ENCODE measurements at places on chromosomes 6 and 20.
A peak's percentile ranks its signal among the peaks of the same experiment; 100 is the strongest.

DNA sequence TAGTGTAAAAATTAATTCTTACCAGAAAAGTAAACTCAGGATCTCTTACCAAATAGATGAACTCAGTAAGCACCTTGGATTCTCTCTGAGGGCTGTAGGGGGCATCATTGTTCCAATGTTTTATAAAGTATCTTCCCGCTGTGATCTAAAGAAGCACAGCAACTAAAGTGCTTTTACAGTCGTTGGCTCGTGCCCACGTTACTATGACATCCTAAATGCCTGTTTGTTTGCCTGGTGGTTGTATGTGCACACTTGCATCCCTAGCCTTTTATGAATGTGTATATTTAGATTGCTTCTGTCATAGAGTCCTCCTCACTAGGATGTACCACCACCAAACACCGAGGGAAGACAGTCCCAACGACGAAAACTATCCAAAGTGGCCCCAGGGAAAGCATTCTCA is 34.5 kb downstream of the SLX4IP start:
- DNase-seq = peak; percentile 90

- peak; percentile 58 for DNase-seq
Measured at GRCh38 chr20:63404129-63405085, 43.3 kb upstream of the CHRNA4 start.

DNA sequence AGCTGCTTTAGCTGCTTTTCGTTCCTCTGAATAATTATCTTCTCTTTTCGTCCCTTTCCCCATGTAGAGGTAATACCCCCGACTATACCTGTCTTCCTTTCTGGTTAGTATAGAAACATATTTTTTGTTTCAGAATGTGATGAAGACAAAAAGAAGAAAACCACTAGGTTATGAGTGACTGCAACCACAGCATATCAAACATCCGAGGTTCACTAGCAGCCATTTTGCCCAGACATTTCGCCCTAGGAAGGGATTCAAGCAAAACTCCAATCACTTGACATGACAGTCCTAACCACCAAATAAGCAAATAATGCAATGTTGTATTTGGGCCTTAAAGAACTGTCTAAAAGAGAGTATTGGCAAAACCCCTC is 9.4 kb downstream of the SNX5 start:
- DNase-seq = no peak

DNA sequence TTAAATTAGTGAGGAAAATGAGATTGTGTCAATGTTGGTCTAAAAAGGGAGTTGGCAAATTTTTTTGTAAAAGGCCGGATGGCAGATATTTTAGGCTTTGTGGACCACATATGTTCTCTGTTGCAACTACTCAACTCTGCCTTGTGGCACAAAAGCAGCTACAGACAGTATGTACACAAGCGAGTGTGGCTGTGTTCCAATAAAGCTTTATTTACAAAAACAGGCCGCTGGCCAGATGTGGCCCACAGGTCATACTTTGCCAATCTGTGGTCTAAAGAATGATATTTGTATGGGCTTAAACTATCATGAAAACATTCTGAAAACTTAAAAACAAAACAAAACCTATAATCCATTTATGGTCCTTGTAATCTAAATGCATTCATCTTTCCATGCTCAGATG is 228.3 kb downstream of the CLIC5 start:
- DNase-seq = no peak

- no peak for DNase-seq
Measured at GRCh38 chr20:45402946-45403345, 5.1 kb upstream of the DBNDD2 start.

DNA sequence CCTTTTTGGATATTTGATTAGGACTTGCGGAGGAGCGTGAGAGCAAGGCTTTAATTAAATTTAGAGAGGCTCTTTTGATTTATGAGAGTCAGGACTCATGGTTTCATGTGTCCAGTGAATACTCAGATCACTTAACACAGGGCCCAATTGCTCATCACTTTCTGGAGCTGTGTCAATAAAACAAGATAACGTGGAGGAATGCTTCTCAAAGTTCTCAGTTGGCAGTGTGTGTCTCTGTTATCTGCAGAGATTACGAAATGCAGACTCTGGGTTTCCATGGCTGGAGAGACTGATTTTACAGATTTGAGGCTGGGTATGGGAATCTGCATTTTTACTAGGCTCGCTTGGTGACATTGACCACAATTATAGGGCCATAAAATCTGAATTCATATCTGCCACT is 335.8 kb upstream of the FLRT3 start:
- no peak for DNase-seq

GRCh38 chr6:166424431-166424830 is 41.7 kb upstream of the MPC1 start:
- DNase-seq = no peak

DNA sequence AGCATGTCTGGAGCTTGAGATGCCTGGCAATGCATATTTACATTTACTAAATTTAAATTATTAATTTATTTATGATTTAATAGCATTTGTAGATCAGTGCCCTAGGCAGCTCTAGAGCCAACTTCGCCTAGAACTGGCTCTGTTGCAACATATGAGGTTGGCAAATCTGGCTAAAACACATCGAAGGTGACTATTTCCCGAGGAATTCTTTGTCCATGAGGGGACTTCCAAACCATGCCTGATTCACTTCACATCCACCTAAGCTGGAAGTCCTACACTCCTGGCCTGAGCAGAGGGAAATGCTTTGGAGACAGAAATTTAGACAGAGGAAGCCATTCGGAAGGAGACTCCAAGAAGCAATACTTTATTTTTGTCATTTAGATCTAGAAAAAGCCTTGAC is 211.0 kb upstream of the ARG1 start:
- no peak for DNase-seq

GRCh38 chr6:72890233-72890632 is 268.4 kb downstream of the KCNQ5 start:
- DNase-seq = no peak

DNA sequence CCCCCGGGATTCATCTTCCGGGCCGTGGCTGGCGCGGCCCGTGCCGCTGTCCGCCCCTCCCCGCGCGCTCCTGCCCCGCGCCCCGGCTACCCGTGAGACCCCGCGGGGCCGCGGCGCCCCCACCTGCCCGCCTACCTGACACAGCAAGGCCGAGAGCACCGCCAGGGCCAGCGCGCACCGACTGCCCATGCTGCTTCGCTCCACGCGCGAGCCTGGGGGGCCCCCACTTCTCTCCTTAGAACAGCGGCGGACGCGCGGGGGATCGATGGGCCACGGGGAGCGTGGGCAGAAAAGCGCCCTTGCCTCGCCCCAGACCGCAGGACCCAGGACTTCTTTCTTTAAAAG is 955 bp downstream of the DLL1 start:
- DNase-seq = no peak

DNA sequence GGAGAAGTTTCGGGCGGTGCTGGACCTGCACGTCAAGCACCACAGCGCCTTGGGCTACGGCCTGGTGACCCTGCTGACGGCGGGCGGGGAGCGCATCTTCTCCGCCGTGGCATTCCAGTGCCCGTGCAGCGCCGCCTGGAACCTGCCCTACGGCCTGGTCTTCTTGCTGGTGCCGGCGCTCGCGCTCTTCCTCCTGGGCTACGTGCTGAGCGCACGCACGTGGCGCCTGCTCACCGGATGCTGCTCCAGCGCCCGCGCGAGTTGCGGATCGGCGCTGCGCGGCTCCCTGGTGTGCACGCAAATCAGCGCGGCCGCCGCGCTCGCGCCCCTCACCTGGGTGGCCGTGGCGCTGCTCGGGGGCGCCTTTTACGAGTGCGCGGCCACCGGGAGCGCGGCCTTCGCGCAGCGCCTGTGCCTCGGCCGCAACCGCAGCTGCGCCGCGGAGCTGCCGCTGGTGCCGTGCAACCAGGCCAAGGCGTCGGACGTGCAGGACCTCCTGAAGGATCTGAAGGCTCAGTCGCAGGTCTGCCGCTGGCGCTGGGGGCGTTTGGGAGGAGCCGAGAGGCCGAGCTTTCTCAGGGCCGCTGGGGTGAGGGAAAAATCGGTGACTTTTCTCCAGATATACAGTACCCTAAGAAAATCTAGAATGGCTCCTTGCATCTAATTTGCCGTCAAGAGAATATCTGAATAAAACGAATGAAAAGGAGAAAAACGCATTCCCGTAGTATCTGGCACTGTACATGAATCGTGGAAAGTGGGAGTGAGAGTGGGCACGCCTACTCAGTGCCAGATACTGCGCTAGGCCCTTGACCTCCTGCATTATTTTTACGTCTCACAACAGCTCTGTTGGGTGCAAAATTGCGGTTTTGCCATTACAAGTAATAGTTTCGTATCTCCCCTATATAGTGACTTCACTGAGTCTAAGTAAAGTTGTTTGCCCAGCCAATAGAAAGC is 1.0 kb downstream of the CALHM6 start:
- DNase-seq = no peak

- no peak for DNase-seq
Measured at GRCh38 chr20:31868853-31869672, 1.3 kb downstream of the DUSP15 start.

DNA sequence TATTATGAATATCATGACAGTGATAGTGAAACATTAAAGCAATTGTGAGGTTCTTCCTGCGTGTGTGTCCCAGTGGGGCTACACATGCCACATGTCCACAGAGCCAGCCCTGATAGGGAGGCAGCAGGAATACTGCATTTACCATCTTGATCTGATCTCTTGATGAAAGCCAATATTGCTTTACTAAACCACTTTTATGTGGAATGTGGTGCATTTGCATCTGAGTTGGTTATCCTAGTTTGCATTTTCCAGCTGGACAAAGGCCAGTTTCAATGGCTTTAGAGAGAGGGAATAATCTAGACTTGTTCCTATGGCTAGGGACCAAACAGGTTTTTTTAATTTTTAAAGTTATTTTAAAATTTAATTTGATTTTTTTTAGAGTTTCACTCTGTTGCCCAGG is 216.3 kb upstream of the FERMT1 start:
- DNase-seq = no peak

- DNase-seq = no peak
Measured at GRCh38 chr6:125857846-125858245, 67.1 kb downstream of the NCOA7 start.

DNA sequence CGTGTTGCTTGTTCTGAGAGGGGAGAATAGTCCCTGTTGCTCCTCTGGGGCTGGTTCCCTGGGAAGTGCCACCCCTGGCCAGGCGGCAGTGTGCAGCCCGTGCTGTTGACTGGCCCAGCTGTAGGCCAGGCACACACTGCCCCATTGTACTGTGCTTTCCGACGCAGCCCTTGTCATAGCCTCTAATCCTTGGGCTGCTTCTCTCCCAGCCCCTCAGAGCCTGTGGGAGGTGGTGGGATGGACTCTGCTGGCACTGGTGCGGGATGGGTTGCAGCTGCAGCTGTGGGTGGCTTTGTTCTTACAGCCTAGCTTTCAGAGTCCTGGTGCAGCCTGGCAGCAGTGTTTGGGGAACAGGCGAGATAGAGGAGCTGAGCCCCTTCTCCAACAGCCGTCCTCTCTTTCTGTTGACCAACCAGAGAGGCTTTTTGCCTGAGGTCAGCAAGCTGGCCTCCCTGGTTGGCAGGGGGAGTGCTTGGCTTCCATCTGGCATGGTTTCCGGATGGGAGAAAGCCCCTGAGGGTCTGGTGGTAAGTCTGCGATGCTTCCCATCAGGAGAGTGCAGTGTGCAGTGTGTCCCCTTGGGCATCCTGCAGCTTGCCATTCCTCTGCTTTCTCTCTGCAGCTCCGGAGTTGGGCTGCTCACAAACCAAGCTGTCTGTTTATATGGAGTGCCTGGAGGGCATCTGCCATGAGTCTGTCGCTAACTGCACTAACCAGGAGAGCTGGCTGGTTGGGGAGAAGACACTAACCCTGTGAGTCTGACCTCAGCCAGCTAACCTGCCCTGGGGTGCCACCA is 12.1 kb downstream of the TJAP1 start:
- DNase-seq = no peak

DNA sequence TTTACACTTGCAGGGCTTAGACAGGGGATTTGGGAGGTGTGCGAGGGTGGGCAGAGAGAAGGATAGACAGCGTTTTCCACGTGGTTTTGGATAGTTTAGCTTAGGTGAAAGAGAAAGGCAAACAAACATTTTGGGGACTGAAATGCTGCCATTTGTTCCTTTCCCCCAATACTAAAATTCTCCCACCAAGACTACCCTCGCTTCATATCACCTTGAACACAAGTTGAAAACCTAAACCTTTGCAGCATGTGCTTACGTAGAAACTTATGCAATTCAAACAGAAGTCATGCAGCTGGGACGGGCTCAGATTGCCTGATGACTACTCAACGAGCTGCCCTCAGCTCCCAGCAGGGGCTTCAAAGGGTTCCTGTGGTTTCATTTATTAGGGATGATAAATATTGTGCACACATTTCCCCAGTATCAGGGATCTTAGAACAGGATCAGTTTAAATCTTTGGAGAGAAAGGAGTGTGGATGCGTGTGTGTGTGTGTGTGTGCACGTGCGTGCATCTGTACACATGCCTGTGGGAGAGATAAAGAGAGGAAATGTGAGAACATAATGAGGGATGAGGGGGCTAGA is 77.3 kb downstream of the SLC22A23 start:
- no peak for DNase-seq

GRCh38 chr6:17987447-17987696 is at the start of gene KIF13A:
KIF13A (minus strand) TSS chr6:17987635; CDS start chr6:17987463, 172 bp downstream.
- no peak for DNase-seq

DNA sequence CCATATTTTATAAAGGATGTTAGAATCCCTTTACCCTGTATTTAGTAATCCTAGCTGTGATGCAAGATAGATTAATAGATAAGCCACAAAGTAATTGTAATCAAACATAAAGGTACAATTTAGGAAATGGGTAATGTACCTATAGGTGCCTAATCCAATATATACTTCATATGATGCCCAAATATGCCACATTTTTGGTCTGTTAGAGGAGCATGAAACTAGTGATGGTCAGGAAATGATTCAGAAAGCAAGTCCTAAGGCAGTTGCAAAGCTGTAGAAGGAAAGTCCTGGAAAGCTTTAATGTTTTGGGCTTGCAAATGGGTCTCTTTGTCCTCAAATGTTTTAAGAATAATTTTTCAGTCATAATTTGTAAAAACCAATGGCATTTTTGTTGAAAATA is 76.6 kb upstream of the PTPRK start:
- no peak for DNase-seq

DNA sequence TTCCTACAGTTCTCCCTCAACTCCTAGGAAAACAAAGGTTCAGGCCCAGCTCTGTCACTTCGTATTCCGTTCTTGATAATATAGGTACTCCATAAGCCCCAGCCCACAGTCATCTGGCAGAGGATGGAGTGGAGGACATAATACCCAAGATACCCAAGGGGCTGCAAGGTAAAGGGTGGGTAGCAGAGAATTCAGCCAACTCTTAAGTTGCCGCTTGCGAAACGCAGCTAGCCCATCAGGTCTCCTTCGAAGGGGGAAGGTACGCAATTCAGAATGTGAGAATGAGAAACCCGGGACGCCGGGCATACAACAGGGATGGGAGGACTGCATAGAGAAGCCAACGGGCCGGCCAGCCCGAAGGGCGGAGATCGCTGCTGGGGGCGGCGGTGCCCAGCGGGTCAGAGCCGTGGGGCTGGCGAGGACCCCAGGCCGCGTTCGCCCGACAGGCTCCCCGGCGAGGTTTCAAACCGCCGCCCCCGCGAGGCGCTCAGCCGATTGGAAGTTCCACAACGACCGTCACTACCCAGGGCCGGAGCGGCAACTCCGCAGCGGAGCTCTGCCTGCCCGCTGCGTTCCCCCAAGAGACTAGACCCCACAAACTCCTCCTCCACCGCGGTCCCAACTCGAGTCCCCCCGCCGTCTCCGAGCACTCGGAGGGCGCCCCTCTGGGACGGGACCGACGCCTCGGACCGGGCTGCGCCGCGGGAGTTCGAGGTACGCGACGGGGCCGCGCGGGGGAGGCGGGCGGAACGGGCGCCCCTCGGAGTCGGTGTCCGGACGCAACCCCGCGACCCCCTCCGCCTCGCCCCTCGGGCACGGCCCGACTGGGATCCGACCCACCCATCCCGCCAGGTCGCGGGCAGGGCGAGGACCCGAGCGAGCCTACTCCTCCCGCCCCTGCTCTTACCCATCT is 911 bp downstream of the CDK19 start:
- peak; percentile 0 for DNase-seq

Measured in COR-L47 (cell line).